ENCODE measurements at places on chromosomes 16 and 17.

GRCh38 chr16:57304169-57305061, 19.9 kb upstream of the PLLP start:
- no peak for DNase-seq

DNA sequence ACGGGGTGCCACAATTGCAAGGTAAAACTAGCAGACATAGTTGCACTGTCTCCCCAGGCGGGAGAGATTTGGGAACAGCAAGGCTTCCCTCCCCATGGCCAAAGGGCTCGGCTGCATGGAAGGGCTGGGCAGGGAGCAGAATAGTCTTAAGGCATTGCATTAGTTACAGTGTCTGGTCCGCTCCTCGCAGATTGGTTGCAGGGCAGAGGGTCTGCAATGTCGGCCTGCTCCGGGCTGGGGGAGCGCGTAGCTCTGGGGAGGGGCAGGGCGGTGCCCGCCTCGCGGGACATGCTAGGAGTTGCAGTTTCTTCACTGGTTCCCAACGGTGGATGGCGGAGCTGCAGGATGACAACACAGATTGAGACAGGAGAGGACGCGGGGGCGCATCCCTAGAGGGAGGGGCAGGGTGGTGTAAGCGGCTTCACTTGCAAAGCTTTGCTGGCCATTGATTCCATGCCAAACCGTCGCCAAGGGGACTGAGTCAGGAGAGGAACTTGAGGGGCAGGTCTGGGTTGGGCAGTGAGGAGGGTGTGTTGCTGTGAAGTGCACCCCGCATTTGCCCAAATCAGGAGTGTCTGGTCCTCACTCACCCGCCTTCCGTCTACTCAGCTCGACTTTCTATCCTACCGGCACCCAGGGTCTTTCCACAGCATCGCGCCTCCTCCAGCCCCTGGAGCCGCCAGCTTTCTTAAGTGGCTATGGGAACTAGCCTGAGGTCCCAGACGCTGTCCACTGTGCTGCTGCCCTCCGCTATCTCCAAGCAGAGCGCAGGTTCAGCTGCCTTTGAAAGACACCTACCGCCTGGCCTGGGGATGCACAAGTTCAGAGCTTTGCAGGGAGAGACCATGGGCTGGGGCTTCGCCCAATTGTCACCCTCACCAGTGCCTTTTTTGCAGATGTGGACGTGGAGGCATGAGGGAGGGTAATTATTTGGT, 1748.9 kb downstream of the TP53TG3F start:
- no peak for DNase-seq

GRCh38 chr16:26273607-26274006, 581.8 kb downstream of the HS3ST4 start:
- no peak for DNase-seq

DNA sequence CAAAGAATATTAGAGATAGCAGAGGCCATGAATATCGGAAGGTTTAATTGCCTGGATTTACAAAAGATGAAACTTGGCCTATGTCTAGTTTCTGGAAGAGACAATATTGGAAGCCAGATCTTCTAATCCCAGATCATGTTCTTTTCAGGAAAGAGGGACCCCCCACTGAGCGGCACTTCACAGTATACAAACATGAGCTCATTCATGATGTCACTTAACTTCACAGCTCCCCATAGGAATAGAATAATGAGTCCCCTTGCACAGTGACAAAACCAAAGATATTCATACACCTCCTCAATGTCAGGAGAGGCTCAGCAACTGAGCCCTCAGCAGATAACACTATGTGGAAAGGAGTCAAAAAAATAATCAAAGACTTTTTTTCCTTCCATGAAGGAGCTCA, 147.5 kb downstream of the CDH11 start:
- DNase-seq, result peak; percentile 18

DNA sequence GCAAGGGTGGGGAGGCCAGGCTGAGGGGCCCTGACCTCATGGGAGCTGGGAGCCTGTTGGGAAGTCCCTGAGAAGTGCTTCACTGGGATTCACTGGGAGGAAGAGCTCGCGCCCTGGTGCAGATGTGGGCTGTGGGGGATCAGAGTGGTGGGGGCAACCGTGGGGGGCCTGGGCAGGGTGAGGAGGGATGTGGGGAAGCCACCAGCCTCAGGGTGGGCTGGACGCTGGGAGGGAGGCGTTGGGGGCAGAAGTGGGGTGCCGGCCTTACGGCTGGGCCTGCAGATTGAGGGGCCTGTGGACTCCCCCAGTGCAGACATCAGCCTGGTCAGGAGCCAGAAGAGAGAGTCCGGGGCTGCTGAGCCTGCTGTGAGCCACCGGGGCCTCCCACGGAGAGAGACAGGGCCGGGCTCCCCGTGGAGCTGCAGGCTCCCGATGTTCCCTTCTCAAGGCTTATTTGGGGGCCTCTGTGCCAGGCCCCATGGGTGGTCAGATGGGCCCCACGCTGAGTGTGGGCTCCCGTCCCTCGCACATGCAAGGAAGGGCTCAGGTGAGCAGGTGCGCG, 7.8 kb downstream of the DPEP1 start:
- no peak for DNase-seq

GRCh38 chr17:17859909-17860765, 23.4 kb upstream of the SREBF1 start:
- peak; percentile 79 for DNase-seq

DNA sequence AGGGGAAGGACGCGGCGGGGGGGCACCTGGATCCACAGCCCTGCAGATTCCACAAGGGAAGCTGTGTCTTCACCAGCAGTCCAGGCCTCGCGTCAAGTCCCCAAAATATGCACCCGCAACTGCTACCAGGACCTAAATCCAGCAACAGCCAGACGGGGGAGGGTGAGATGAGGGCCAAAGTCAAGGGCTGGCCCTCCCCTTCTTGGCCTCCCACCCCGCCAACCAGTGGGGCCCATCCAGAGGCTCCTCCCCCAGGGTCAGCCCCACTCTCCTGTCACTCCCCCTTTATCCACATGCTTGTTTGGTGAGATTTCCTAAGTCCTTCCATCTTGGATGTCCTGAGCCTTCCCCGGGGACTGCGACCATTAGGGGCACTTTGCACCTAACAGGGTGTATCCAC, 138.7 kb downstream of the ENGASE start:
- peak; percentile 64 for DNase-seq

DNA sequence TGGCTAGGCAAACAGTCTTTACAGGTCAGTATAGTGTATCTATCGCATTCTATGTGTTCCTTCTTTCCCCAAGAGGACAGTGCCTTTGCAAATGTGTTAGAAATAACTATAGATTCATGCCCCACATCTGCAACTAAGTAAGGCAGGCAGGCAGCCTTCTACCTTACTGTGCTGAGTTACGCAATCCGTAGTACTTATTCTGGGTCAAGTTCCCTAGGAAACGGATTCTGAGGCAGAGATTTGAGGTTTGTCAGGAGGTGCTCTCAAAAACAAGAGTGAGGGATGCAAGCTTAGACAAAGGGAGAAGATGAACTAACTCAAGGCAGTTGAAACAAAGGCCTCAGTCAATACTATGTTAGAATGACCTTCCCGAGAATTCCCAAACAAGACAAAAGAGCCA, 12.7 kb upstream of the ANKFY1 start:
- peak; percentile 30 for DNase-seq

- peak; percentile 21 for DNase-seq
Measured at GRCh38 chr16:78325468-78326352, 226.3 kb downstream of the WWOX start.
